ENCODE measurements at places on chromosomes 6 and 20. TPM values are rescaled to one million over a fixed set of nuclear protein-coding genes. Genes with fewer than 3 reads are reported as not detected.

- H3K36me3 ChIP-seq: peaks cover 49% of the 10 kb centered on the region
- H3K4me3 ChIP-seq: no peak overlapping the region
- peaks cover 6% of the 10 kb centered on the region for H3K4me1 ChIP-seq
Measured at GRCh38 chr6:89711801-89712200, 73.3 kb upstream of the LYRM2 start.

GRCh38 chr20:35320396-35321126 is 28.3 kb upstream of the FAM83C start:
- H3K27ac ChIP-seq: no peak overlapping the region
- H3K4me1 ChIP-seq: peaks cover 29% of the 10 kb centered on the region
- no peaks in the 10 kb centered on the region for H3K27me3 ChIP-seq
- no peak for DNase-seq
- no peak overlapping the region for H3K4me3 ChIP-seq

- no peak overlapping the region for H3K27ac ChIP-seq
- peaks cover 23% of the 10 kb centered on the region for H3K4me1 ChIP-seq
- H3K4me3 ChIP-seq: no peak overlapping the region
- DNase-seq: no peak
- H3K36me3 ChIP-seq: no peaks in the 10 kb centered on the region
- H3K27me3 ChIP-seq: peaks cover 27% of the 10 kb centered on the region
Measured at GRCh38 chr6:36660771-36661471, 17.6 kb upstream of the CDKN1A start.

DNA sequence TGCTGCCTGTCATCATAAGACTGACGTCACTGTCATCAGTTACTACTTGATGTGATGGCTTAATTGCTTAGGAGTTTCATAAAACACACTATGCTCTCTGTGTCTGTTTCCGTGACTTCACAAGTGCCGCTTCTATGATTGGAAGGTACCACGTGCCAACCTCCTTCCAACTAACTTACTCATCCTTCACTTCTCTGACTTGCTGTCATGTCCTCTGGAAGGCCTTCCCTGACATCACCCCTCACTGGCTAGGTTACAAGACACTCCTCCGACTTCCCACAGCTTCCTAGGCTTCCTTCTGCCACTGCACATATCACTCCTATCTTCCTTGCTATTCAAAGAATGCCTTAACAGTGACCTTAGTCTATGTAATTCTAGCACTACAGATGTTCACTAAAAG is 20.4 kb downstream of the SERINC3 start:
- no peak overlapping the region for H3K27ac ChIP-seq
- no peak overlapping the region for H3K4me3 ChIP-seq
- H3K4me1 ChIP-seq: peaks cover 3% of the 10 kb centered on the region

- no peak overlapping the region for H3K27ac ChIP-seq
- H3K4me1 ChIP-seq: no peaks in the 10 kb centered on the region
- no peak for DNase-seq
- H3K27me3 ChIP-seq: no peaks in the 10 kb centered on the region
- H3K4me3 ChIP-seq: no peak overlapping the region
- no peaks in the 10 kb centered on the region for H3K36me3 ChIP-seq
Measured at GRCh38 chr6:126914801-126915200, 203.7 kb upstream of the RSPO3 start.

NSFL1C gene
- 64.8 TPM for total RNA-seq

GRCh38 chr6:41200296-41200900 is 551 bp downstream of the TREML2 start:
- H3K4me3 ChIP-seq: peak overlapping the region; percentile 72
- DNase-seq: peak; percentile 88
- peaks cover 41% of the 10 kb centered on the region for H3K36me3 ChIP-seq

- H3K27me3 ChIP-seq: no peaks in the 10 kb centered on the region
- peaks cover 21% of the 10 kb centered on the region for H3K36me3 ChIP-seq
- H3K4me1 ChIP-seq: peaks cover 57% of the 10 kb centered on the region
- peak overlapping the region; percentile 93 for H3K27ac ChIP-seq
Measured at GRCh38 chr6:34656378-34657036, 40.1 kb downstream of the ILRUN start.

GRCh38 chr20:3543901-3544507 is 73.2 kb downstream of the ATRN start:
- no peaks in the 10 kb centered on the region for H3K4me1 ChIP-seq
- H3K27ac ChIP-seq: no peak overlapping the region
- peaks cover 2% of the 10 kb centered on the region for H3K36me3 ChIP-seq

MMP24 gene
- total RNA-seq: not detected

GRCh38 chr6:70118670-70119069 is 184.2 kb downstream of the COL9A1 start:
- no peak overlapping the region for H3K27ac ChIP-seq
- H3K27me3 ChIP-seq: peaks cover 16% of the 10 kb centered on the region
- H3K4me1 ChIP-seq: no peaks in the 10 kb centered on the region
- no peak for DNase-seq
- no peak overlapping the region for H3K4me3 ChIP-seq

- H3K27me3 ChIP-seq: peaks cover 42% of the 10 kb centered on the region
- peak overlapping the region; percentile 71 for H3K4me3 ChIP-seq
- H3K36me3 ChIP-seq: no peaks in the 10 kb centered on the region
- DNase-seq: peak; percentile 5
- peaks cover 17% of the 10 kb centered on the region for H3K4me1 ChIP-seq
- H3K27ac ChIP-seq: peak overlapping the region; percentile 33
Measured at GRCh38 chr6:122610690-122611455, 668 bp downstream of the PKIB start.

GRCh38 chr6:145373826-145374225 is 361.5 kb downstream of the EPM2A start:
- no peaks in the 10 kb centered on the region for H3K27me3 ChIP-seq
- no peak overlapping the region for H3K4me3 ChIP-seq
- peaks cover 9% of the 10 kb centered on the region for H3K4me1 ChIP-seq
- H3K27ac ChIP-seq: no peak overlapping the region

DNA sequence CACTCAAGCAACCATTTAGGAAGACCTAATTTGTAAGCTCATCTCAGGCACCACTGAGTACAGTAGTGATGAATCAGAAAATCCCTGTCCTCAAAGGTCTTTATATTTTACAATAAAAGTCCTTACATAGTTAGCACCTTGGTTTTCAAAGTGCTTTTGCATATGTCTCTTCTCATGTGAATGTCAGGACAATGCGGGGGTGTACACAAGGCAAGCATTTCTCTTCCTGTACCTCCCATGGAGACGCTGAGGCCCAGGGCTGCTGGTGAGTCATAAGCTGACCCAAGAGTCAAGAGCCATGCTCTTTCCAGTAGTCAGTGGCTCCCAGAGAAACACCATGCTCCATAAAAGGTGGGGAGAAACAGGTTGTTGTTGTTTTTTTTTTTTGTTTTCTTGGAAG is 174.0 kb downstream of the GJA10 start:
- no peaks in the 10 kb centered on the region for H3K27me3 ChIP-seq
- H3K4me3 ChIP-seq: no peak overlapping the region
- H3K36me3 ChIP-seq: peaks cover 80% of the 10 kb centered on the region
- no peak overlapping the region for H3K27ac ChIP-seq
- DNase-seq: no peak

DNPH1 gene
- 48.6 TPM for total RNA-seq

PDE10A gene
- total RNA-seq: not detected

DNA sequence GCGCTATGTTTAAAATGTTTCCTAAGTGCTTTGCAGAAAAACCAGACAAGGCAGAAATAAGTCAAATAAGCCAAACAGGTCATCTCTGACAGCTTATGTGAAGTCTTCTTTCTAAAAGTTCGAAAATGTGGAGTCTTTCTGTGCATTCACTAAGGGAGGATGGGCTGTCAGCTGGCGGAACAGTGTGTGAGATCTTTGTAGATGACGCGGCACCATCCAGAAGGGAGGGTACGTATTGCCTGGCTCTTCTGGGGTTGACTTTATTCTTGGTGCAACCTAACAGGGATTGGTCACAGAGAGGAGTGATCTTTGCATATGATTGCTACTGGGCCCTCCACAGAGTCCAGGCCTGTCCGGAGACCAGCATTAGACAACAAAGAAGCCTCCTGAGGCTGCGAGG is 114.5 kb upstream of the EDN1 start:
- no peaks in the 10 kb centered on the region for H3K36me3 ChIP-seq
- no peak overlapping the region for H3K27ac ChIP-seq
- no peak overlapping the region for H3K4me3 ChIP-seq
- H3K27me3 ChIP-seq: no peaks in the 10 kb centered on the region
- no peaks in the 10 kb centered on the region for H3K4me1 ChIP-seq

DNA sequence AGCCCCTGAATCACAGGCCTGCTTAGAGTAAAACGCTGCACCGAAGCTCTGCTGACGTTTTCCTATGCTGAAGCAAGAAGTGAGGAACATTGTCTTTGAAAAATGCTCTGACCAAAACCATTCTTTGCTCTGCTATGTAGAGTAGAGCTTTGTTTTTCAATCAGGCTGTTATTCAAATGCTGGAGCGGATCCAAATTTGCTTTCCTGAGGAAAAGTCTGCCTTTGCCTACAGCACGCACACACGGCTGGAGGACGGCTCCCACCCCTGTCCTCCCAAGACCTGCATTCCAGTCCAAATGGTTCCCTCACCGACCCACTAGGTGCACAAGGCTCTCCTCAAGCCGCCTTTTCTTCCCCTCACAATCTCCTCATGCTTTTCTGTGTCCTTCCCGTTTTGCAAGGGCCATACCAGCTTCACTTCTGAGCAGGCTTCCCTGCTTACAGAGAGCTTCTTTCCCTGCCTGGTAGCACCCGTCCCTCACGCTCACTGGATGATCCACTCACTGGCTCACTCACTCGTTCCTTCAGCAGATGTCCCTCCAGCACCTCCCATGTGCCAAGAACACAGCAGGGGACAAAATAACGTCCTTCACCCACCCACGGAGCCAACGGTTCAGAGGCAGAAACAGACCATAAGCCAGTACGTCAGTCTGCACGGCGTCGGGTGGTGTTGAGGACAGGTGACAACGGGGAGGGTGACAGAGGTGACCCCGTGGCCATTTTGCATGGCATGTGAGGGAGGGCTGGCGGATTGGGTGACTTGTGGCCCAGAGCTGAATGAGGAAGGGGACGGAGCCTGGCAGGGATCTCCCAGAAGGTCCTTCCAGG is 137.9 kb upstream of the NEDD9 start:
- no peak overlapping the region for H3K27ac ChIP-seq
- no peaks in the 10 kb centered on the region for H3K27me3 ChIP-seq
- H3K4me1 ChIP-seq: peaks cover 58% of the 10 kb centered on the region
- peaks cover 55% of the 10 kb centered on the region for H3K36me3 ChIP-seq
- no peak overlapping the region for H3K4me3 ChIP-seq
- no peak for DNase-seq

GRCh38 chr6:158629367-158630221 is 14.9 kb downstream of the DYNLT1 start:
- no peak overlapping the region for H3K4me3 ChIP-seq
- peak; percentile 32 for DNase-seq
- peaks cover 46% of the 10 kb centered on the region for H3K4me1 ChIP-seq
- peaks cover 66% of the 10 kb centered on the region for H3K36me3 ChIP-seq
- H3K27me3 ChIP-seq: no peaks in the 10 kb centered on the region
- peak overlapping the region; percentile 68 for H3K27ac ChIP-seq

GRCh38 chr6:31476515-31477139 is 21.3 kb upstream of the MICB start:
- H3K36me3 ChIP-seq: peaks cover 4% of the 10 kb centered on the region
- H3K4me1 ChIP-seq: peaks cover 12% of the 10 kb centered on the region
- H3K27me3 ChIP-seq: no peaks in the 10 kb centered on the region
- H3K4me3 ChIP-seq: no peak overlapping the region

PSORS1C1 gene
- total RNA-seq: 0.57 TPM

IMPG1 gene
- total RNA-seq: not detected

DNA sequence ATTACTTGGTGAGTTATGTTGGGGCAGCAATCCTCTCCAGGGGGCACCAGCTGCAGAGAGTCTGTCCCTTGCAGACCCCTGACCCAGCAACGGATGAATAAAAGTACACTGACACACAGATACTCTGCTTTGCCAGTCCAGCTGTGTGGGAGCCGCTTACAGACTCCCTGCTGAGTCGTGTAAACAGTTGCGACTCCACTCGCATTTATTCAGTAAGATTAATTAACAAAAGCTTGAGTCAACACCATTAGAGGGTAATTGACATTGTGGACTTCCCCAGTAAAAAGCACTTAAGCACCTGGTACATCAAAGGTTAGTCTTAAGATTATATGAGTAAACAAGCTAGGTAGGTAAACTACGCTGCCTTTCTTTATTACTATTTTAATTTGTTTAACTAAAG is 92.0 kb upstream of the TMEM181 start:
- no peaks in the 10 kb centered on the region for H3K27me3 ChIP-seq
- peaks cover 5% of the 10 kb centered on the region for H3K36me3 ChIP-seq
- no peak overlapping the region for H3K4me3 ChIP-seq
- H3K27ac ChIP-seq: no peak overlapping the region
- no peaks in the 10 kb centered on the region for H3K4me1 ChIP-seq
- no peak for DNase-seq

GRCh38 chr6:105509506-105510331 is 106.8 kb upstream of the PREP start:
- H3K36me3 ChIP-seq: no peaks in the 10 kb centered on the region
- DNase-seq: no peak
- peaks cover 25% of the 10 kb centered on the region for H3K27me3 ChIP-seq

GRCh38 chr6:125753218-125753936 is 3.9 kb downstream of the HEY2 start:
- DNase-seq: no peak
- peaks cover 16% of the 10 kb centered on the region for H3K4me1 ChIP-seq
- peaks cover 61% of the 10 kb centered on the region for H3K27me3 ChIP-seq

OVOL2 gene
- not detected for total RNA-seq

GRCh38 chr6:121333196-121333595 is 1.1 kb downstream of the TBC1D32 start:
- H3K4me3 ChIP-seq: peak overlapping the region; percentile 95
- peak overlapping the region; percentile 100 for H3K27ac ChIP-seq
- H3K27me3 ChIP-seq: no peaks in the 10 kb centered on the region
- no peak for DNase-seq
- H3K36me3 ChIP-seq: peaks cover 3% of the 10 kb centered on the region

CD109 gene
- 11.3 TPM for total RNA-seq

- no peak for DNase-seq
- H3K36me3 ChIP-seq: no peaks in the 10 kb centered on the region
- H3K27ac ChIP-seq: no peak overlapping the region
- H3K4me3 ChIP-seq: no peak overlapping the region
Measured at GRCh38 chr20:59662161-59662560, 57.8 kb downstream of the PHACTR3 start.

DNA sequence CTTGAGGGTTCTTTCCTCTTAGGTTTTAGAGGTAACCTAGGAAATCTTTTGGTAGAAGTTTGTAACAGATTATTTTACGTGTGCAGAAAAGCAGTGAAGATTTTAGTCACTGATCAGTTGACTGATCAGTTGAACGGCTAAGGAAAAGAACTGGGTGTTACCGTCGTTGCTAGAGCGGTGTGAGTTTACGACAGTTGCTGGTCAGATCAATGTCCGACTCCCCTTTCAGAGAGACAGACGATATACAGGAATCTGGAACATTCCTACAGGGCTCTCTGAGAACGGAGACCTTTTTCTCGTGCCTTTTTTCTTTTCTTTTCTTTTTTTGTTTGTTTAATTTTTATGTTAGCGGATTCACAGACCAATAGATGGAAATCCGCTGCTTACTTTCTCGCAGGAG is 132.1 kb upstream of the ZNF184 start:
- no peak for DNase-seq
- H3K4me1 ChIP-seq: peaks cover 29% of the 10 kb centered on the region
- peaks cover 3% of the 10 kb centered on the region for H3K36me3 ChIP-seq
- peak overlapping the region; percentile 47 for H3K4me3 ChIP-seq
- H3K27me3 ChIP-seq: peaks cover 35% of the 10 kb centered on the region

GRCh38 chr6:30151580-30151979 is 9.4 kb downstream of the TRIM10 start:
- no peak overlapping the region for H3K27ac ChIP-seq
- H3K36me3 ChIP-seq: no peaks in the 10 kb centered on the region
- peaks cover 4% of the 10 kb centered on the region for H3K4me1 ChIP-seq
- no peak overlapping the region for H3K4me3 ChIP-seq
- no peak for DNase-seq
